CD4-positive, alpha-beta T cell treated with Interleukin-1 beta for 1 hour (primary cell): ENCODE measurements at places on chromosomes 11 and 22.

DNA sequence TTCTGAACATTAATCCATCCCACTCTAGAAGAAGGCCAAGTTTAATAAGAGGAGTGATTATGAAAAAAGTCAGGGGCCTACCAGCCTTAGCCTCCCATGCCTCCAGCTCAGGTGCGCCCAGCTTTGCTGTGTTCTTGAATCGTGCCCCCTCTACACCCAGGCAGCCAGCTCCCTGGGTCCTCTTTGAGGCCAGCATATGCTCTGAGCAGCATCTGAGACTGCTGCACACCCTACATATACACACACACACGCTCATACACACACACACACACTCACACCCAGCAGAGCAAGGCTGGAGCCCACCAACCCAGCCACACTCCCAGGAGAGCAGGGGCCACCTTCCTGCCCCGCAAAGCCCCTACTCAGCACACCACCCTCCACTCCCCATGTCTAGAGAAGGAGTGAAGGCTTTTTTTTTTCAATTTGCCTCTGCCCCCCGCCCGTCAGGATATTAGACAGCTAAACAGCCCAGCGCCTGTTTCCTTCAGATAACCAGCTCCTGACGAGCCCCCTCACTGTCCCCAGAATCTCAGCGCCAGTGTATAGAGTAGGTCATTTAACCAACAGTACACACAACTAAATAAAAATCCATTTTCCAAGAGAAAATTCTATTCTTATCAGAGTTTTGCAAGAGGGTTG lies 121.6 kb downstream of the BUD13 start:
- no peak for DNase-seq

DNA sequence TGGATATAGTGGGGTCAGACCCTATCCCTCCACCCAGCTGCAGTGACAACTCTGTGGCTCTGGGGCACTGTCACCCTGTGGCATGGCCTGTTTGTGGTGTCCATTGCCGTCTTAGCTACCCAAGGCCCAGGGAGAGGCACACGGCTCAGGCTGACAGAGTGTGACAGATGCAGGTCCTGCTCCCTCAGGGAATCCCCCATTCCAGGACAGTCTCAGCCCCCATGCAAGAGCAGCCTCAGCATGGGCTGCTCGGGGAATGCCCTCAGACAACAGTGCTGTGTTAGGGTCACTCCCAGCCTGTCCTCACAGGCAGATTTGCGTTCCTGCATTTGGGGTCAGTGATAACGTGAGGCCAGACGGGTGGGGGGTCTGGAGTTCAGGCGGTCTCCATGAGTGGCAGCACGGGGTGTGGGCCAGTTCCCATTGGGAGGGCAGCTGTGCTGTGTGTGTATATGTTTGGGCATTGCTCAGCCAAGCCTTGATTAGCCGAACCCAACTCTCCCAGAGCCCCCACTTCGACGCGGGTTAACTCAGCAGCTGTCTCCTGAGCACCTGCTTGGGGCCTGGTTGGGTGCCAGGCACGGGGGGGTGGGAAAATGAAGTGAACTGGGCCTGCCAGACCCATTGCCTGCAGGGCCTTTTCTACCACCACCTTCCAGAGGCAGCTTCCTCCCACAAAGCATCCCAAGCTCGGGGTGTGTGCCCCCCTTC lies 5.3 kb upstream of the KCNQ1OT1 start:
- DNase-seq, result no peak

GRCh38 chr11:90134478-90135003 lies at the start of gene NAALAD2:
Gene NAALAD2, plus strand, starts transcription at chr11:90134663. Its CDS starts 96 bp downstream, at chr11:90134759.
- no peak for DNase-seq

GRCh38 chr11:127275774-127276173 lies 275.2 kb upstream of the KIRREL3 start:
- no peak for DNase-seq

DNA sequence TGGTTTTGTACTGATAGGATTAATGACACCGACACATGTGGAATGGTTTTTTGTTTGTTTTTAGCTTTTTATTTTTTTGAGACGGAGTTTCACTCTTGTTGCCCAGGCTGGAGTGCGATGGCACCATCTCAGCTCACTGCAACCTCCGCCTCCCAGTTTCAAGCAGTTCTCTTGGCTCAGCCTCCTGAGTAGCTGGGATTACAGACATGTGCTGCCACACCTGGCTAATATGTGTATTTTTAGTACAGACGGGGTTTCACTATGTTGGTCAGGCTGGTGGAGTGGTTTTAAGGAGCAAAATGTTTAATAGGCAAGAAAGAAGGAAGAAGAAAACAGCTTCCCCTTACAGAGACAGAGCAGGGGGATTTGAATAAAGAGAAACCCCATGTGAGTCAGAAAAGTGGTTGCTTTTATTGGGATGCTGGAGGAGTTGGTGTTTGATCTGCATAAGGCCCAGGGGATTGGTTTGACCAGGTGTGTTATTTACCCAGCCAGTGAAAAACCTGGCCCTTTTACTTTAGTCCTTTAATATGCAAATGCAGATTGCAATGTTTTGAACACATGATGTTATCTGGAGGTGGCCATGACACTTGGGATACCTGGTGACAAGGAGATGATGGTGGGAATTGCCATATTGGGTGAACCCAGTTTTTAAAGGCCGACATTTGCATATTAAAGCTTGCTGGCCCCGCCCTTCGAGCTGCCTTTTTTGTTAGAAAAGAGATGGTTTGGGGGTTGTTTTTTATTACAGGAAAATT lies 24.3 kb downstream of the SUSD2 start:
- no peak for DNase-seq

- no peak for DNase-seq
These were observed 123.4 kb downstream of the CSNK2A3 start for GRCh38 chr11:11229647-11230046.

- no peak for DNase-seq
These were observed 35.6 kb upstream of the SYT7 start for GRCh38 chr11:61616434-61616833.

- no peak for DNase-seq
These were observed 4.6 kb downstream of the MOB2 start for GRCh38 chr11:1481861-1482441.

DNA sequence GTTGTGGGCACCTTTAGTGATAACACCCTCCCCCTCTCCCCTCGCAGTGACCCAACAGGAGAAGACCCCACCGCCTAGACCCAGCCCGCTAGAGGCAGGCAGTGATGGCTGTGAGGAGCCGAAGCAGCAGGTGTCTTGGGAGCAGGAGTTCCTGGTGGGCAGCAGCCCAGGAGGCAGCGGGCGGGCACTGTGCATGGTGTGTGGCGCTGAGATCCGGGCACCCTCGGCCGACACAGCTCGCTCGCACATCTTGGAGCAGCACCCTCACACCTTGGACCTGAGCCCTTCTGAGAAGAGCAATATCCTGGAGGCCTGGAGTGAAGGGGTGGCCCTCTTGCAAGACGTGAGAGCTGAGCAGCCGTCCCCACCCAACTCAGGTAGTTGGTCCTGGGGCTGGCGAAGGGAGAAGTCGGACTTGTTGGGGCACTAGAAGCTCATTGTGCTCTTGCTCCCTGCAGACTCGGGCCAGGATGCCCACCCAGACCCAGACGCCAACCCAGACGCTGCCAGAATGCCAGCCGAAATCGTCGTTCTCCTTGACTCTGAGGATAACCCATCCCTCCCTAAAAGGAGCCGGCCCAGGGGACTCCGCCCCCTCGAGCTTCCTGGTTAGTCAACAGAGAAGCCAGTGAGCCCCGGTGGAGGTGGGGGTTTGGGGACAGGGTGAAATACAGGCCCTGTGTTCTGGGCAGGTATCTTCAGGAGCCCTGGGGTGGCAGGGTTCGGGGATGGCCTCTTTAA lies 4.7 kb downstream of the SPINDOC start:
- no peak for DNase-seq

- no peak for DNase-seq
These were observed 13.2 kb downstream of the MPZL3 start for GRCh38 chr11:118238929-118239328.

- DNase-seq, result no peak
These were observed 119.2 kb downstream of the KCNQ1OT1 start for GRCh38 chr11:2580571-2581001.

GRCh38 chr22:19375435-19375834 lies 56.1 kb downstream of the HIRA start:
- no peak for DNase-seq

DNA sequence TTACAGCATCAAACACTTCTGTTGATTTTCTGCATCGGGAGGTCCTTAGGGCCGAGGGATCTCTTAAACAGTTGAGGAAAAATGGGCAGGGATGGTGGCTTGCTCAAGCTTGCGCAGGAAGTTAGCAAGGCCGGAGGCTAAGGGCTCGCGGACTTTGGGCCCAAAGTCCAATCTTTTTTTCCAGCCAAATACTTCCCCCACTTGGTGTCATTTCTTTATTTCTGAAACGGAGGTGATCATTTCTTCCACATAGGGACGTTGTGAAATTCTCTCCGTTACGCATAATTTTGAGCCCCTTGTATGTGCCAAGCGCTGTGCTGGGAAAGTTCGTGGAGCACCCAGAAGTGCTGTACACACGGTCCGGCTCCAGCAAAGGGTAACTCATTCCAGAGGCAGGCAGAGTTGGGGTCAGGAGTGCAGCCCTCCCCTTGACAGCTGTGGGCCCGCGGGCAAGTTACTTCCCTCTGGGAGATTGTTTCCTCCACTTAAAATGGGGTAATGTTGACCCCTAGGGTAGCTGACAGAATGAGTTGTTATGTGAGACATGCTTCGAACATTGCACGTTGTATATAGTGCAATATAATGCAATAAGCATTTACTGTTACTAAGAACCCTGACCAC lies 809 bp downstream of the MIEF1 start:
- no peak for DNase-seq

- DNase-seq, result no peak
These were observed 35.3 kb downstream of the KREMEN1 start for GRCh38 chr22:29108137-29108536.

- DNase-seq, result no peak
These were observed 85.2 kb downstream of the FLI1 start for GRCh38 chr11:128779036-128779435.

GRCh38 chr11:60078745-60079144 lies 9.7 kb upstream of the MS4A2 start:
- no peak for DNase-seq

DNA sequence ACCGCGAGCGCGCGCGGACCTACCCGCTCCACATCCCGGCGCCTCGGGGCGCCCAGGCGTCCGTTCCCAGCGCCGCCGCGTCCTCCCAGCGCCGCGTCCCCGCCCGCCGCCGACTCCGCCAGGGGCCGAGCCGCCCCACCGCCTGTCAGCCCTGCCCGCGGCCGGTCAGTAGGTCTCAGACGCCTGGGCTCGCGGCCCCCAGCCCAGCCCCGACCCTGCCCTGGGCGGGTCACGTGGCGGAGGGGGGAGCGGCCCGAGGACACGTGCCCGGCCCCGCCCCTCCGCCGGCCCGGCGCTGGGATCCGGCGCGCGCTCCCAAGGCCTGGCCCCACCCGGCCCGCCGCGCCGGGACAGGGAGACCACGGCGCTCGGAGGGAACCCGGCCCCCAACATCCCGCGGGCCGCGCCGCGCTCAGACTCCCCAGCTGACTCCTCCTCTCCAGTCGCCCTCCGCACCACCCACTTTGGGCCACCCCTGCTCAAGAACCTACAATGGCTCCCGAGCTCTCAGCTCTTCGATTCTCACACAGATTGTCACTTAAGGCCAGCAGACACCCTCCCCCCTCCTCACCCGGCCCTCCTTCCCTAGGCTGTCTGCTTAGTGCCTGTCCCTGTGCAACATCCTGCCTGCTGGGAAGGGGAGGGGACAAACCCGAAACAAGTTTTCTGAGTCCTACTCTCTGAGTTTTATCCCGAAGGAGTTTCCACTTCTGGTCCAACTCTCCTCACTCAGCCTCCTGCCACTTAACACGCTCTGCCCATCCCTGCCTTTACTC lies at the start of gene RAB3IL1:
TSS of gene RAB3IL1 (minus strand) at position 233 of the 776 bp plus-strand sequence. CDS start at position 34, 199 bp downstream.
- DNase-seq, result no peak

GRCh38 chr22:38230108-38230825 lies 28.5 kb downstream of the MAFF start:
- peak; percentile 55 for DNase-seq

GRCh38 chr22:29041408-29041807 lies 20.2 kb downstream of the C22orf31 start:
- no peak for DNase-seq

- no peak for DNase-seq
These were observed 10.2 kb downstream of the SYTL2 start for GRCh38 chr11:85800595-85801342.

DNA sequence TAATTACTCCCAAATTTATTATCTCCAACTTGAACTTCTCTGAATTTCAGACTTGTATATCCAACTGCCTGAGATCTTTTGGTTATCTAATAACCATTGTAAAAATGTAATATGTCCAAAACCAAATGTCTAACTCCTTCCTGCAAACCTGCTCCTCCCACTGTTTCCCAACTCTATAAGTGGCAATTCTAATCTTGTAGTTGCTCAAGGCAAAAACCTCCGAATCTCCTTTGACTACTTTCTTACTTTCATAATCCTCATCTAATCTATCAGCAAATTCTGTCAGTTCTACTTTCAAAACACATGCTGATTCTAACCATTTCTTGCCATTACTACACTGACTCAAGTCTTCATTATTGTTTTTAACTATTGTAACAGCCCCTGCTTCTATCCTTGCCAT lies 55.7 kb downstream of the FAM168A start:
- DNase-seq, result no peak

GRCh38 chr11:116052603-116053547 lies 548.7 kb upstream of the CADM1 start:
- no peak for DNase-seq

- no peak for DNase-seq
These were observed 35.1 kb upstream of the CYP2R1 start for GRCh38 chr11:14927146-14927545.

GRCh38 chr11:57638005-57638781 lies 11.5 kb downstream of the YPEL4 start:
- DNase-seq, result no peak

GRCh38 chr11:830295-831117 lies 2.2 kb upstream of the CD151 start:
- DNase-seq, result peak; percentile 66

DNA sequence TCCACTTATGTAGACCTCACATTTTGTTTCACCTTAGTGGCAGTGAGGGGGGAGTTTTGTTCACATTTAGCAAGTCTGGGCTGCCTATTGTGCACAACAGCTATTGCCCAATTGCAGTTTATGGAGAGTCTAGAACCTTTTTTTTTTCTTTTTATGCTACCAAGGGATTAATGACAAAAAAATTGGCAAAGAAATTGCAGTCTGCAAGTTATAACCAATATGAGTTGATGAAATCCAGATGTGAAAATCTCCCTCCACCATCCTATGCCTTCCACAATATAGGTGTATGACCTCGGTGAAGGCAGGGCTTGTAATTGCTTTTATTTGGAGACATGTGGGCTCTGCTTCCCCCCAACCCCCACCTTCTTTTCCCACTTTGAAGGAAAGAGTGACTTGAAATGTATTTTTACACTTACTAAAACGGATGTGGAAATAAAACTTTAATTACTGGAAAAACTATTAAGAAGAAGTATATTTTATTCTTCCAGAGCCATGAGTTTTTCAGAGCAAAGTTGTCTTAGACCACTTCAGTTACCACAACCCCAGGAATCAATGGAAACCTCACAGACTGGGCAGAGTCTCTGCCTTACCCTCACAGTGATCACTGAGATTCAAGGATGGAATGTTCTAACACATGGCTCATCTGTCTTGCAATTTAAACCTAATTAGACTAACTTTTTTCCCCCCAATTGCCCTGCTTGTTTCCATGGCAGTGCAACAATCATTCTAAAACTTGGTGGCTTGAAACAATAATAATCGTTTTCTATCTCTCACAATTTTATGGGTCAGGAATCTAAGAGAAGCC lies 120.8 kb upstream of the SLC5A12 start:
- DNase-seq, result no peak
